Hepatocyte (in vitro differentiated cells): ENCODE measurements at places on chromosomes 4 and X. TPM values are rescaled to one million over a fixed set of nuclear protein-coding genes. Genes with fewer than 3 reads are reported as not detected.

ADH4 gene
- polyA plus RNA-seq: 9.2 and 11.0 TPM in 2 replicates

GRCh38 chrX:144627947-144628346, 619.4 kb upstream of the SPANXN1 start:
- no peak for DNase-seq

NALF2 gene
- 0.38 and 0.46 TPM in 2 replicates for polyA plus RNA-seq

MAGEE2 gene
- not detected in 2 replicates for polyA plus RNA-seq

- no peak for DNase-seq
Measured at GRCh38 chr4:151173871-151174270, 74.4 kb downstream of the RPS3A start.

SYTL4 gene
- 2.6 and 3.4 TPM in 2 replicates for polyA plus RNA-seq

DNA sequence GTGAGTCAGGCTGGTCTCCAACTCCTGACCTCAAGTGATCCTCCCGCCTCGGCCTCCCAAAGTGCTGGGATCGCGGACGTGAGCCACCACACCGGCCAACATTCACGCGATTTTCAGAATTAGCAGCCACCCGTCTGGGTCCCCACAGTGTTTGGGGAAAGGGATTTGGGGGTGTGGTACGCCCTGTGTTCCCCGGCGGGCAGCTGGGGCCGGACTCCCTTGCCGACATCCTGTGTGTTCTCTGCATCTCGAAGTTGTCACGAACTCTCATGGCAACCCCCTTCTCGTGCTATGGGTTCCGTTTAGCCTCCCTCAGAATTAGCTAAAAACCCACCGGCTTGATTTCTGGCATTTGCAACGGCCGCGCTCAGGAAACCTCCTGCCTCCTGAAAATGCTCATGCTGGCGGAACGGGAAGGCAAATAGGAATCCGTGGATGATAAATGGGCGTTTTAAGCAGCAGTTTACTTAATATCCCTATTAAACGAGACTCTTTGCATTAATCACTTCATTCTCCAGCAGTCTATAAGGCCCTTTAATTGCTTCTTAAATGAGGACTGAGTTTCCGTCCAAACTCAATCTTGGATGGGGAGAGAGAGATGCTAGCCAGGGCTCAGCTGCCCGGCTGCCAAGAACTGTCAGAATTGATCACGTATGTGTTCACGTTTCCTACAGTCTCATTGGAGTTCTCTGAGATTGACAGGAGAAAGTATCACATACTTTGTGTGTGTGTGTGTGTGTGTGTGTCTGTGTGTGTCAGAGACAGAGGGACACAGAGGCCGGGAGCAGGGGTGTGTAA, 78.9 kb upstream of the PPP2R3B start:
- DNase-seq: no peak
